ENCODE measurements at places on chromosomes 6 and 20. TPM values are rescaled to one million over a fixed set of nuclear protein-coding genes. Genes with fewer than 3 reads are reported as not detected.

The PREX1 gene
- under 0.01 TPM for total RNA-seq

The LINC00237 gene
- total RNA-seq = not detected

The CCDC167 gene
- total RNA-seq = 29.8 TPM

The FAM83C gene
- under 0.01 TPM for total RNA-seq

The KCNK16 gene
- total RNA-seq = not detected

The POM121L2 gene
- not detected for total RNA-seq

Data from tracheal epithelial cell (primary cell).